ENCODE measurements at places on chromosomes 5 and 9.
A peak's percentile ranks its signal among the peaks of the same experiment; 100 is the strongest.

DNA sequence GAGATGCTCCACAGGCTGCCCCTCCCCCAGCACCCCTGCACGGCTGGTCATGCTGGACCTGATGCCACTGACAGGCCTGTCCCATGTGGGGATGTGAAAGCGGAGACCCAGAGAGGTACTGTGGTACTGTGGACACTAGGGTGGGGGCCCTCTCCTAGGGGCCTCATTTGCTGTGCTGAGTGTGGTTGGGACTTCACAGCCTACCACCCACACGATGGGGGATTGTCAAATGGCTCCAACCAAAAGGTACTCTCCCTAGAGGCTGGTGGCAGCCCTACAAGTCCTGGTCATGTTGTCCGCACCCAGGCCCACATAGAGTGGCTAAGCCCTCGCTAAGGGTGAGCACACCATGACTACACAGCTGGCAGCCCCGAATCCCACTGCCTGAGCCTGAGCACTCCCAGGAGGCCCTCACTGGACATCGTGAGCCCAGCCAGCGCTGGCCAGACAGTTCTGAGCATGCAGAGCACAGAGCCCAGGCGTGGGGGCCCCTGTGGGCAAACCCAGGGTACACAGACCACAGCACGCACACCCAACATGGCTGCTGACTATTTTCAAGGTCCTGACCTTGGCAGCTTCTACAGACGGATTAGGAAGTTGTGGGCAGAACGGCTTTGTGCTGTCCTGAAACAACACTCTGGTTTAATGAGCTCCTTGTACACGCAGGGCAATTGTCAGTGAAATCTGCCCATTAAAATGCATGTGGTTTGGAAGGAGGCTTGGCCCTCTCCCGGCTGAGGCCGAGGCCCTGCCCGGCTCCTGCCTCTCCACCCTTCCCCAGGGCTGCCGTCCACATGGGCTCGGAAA, 214.1 kb downstream of the HSPA4 start:
- DNase-seq = no peak

- no peak for DNase-seq
Measured at GRCh38 chr5:5017827-5018577, 122.1 kb upstream of the ADAMTS16 start.

DNA sequence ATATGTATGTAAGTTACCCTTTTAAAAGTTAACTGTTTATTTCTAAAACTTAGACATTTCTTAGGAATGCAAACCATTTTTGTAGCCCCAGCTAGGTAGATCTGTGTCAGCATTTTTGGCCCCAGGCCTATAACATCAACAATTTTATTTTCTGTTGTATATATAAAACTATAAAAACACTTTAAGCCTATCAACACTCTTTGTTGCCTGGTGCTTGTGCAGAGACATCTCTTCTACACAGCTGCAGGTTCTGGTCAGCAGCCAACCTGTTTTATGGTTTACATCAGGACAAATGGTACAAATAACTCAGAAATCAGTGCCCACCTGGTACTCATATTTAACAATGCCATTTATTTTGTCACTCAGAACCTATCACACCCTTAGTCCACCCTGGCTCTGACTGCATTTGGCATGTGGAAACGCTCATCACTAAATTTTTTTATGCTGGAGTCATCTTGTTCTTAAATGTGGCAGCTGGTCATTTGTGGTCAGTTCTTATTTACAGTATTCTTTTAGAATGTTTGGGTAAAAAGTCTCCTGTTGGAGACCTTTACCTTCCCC, 173.4 kb downstream of the DNAH5 start:
- no peak for DNase-seq

DNA sequence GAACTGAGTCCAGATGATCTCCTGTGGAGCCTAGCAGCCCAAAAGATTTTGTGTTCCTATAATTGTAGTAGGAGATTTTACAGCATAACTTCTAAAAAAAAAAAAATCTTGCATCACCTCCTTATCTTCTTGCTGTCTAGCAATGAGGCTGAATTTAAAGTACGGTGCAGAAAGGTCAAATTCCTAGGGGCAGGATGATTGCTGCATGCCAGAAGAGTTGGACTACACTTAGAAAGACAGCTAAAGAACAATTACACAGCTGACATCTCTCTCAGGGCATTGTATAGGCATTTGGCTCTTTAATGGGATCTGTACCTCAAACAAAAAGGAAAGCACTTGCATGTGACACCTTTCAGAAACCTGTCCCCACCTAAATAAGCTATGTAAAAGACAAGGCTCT, 443.2 kb downstream of the HCN1 start:
- no peak for DNase-seq

DNA sequence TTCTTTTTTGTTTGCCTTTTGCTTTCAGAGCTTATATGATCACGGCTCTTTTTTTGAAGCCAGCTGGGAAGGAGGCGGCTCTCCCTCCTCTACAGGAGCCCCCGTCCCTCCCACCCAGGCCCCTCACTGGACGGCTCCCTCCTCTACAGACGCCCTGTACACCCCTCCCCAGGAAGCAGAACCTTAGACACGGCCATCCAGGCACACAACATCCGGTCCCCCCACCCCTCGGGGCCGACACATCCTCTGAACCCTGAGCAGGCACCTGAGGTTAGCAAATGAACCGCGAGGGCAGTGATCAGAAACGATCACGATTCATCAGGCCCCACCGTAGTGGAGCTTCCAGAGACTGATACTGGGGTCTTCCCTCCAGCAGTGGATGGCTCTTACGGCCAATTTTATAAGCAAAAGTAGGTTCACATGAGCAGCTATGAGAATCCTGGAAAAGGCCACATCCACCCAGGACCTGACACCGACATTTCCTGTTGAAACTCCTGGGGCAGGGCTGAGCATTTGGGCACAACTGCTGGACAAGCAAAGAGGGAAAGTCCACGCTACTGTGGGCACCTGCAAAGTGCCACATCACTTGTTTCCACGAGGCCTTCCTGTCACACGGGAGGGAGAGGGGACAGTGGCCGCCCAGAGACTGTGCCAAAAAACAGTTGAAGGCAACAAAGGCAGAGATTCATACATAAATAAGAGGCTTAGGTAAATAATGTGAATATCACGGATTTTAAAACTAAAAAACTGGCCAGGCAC, 78.9 kb downstream of the SEMA4D start:
- no peak for DNase-seq

- no peak for DNase-seq
Measured at GRCh38 chr9:75876999-75877640, 13.4 kb upstream of the PCSK5 start.

DNA sequence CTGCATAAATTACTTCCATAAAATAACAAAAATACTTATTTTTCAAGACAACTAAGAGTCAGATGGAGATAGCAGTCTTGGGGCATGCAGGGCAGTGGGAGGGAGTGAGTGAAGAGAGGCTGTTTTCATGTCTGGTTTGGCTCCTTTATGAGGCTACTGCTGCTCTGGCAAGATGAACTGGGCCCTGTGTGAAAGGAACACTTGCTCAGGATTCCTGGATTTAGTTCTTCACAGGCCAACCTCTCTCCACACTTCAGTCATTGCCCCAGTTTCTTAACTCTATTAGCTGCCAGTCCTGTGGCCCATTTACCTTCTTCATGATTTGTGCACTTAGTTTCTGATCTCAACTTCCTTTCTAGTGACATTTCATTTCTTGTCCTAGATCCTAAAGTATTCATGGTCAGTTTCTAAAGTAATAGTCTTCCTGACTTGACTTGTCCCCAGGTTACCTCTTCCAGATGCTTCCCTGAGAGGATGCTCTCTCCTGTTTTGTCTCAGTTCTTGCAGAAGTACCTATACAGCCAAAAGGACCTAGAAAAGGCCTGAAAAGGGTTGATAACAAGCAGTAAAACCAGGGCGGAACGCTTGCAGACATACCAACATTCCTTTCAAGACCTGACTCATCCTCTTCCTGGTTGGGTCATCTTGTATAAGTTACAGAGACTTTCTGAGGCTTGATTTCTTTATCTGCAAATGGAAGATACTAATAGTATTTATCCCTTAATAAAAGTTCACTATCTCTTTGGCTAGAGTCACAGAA, 77.0 kb upstream of the ZFAND5 start:
- no peak for DNase-seq

- no peak for DNase-seq
Measured at GRCh38 chr9:133121915-133122550, 993 bp upstream of the RALGDS start.

GRCh38 chr9:107020040-107020530, 157.1 kb downstream of the ZNF462 start:
- DNase-seq = peak; percentile 56

- no peak for DNase-seq
Measured at GRCh38 chr9:103804077-103804735, 289.9 kb upstream of the SMC2 start.

DNA sequence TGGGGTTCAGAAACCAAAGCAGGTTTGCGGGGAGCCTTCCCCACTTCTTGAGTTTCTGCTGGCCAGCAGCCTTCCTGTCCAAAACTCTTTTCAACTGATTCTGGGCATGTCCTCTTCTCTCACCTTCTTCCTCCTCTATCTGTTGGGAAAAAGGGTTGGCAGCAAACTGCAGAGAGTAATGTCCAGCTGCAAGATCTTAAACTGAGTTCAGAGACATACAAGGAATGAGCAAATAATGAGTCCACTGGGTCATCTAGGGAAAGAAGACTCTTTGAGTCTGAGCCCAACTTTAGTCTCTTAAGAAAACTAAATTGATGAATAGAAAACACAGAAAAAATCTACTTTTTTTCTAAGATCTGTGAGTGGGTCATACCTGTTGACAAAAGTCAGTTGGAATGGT, 16.5 kb downstream of the ANKDD1B start:
- no peak for DNase-seq

GRCh38 chr9:117616431-117616831, 87.8 kb upstream of the TLR4 start:
- DNase-seq = no peak

- DNase-seq = no peak
Measured at GRCh38 chr5:172642051-172642409, 967 bp downstream of the NEURL1B start.

DNA sequence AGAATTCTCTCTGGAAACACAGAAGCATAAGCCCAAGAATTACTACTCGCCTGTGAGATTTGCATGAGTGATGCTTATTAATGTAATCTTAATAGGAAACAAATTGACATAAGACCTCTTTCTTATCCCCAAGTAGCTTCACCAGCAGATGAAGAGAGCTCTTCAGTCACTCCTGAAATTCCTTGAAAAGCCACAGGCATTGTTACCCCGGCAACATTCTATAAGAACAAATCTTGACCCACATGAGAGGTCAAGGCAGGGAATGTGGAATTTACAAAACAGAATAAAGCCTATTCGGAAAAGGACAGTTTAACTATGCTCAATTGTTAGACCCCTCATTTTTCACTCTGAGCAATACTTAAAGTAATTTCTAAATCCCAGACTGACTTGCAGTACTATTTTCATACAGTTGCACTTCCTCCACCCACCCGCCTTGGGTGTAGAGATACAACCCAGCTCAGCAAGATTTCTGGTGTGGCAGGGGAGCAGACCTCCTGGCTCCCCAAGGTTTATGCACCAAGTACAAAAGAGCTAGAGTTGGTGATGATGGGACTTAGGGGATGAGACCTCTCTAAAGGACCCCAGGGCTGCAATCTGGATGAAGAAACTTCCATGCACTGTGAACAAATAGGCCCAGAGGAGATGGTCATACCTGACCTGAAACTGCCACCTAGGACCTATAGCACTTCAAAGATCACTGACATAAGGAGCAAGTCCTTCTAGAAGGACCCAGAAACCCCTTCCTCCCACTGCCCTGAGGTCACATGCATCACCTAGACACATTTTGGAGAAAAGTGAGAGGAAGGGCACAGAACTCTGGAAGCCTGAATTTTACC, 242.1 kb downstream of the ZNF608 start:
- DNase-seq = no peak

GRCh38 chr5:116681334-116682013, 106.9 kb upstream of the SEMA6A start:
- no peak for DNase-seq

DNA sequence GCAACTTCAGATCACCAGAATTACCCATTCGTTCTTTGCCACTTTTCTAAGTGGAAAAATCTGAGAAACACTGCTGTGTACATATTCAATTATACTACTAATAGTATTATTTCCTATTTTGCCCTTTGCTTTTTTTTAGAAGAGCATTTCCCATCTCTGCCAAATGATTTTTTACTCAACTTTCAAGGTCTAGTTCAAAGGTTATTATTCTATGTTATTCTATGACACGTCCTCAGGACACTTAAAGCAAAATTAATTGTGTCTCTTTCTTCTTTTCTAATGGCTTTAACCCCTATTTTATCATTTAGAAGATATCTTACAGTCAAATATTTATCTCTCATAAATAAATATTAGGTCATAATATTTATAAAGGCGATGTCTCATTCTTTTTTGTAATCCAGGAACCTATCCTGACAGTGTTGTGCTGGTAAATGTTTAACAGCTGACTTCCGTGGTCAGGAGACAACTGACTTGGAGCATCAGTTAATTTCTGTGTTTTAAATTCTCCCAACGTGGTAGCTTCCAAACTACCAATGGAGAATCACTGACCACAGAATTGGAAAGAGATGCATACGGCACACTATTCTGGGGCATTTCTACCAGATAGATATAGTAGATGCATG, 375.2 kb downstream of the ARRDC3 start:
- no peak for DNase-seq

DNA sequence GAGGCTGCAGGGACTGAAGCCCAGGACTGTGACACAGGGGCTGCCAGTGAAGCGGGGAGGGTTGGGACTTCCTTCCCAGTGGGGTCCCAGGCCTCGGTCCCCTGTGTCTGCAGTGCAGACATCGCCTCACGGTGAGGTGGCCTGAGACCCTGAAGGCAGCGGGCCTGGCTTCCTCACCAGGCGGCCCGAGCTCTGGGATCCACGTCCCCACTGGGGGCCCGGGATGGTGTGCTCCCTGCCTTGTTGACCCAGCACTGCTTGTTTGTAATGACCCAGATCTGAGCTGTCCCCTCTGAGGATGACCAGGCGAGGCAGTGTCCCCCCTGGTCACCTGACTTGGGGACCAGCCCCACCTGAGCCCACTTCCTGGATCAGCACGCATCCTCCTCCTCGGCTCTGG, 53.1 kb downstream of the COL5A1 start:
- no peak for DNase-seq

- DNase-seq = no peak
Measured at GRCh38 chr5:143515829-143516228, 112.3 kb upstream of the NR3C1 start.

GRCh38 chr5:120016717-120017382, 387.5 kb downstream of the FAM170A start:
- DNase-seq = no peak

- DNase-seq = no peak
Measured at GRCh38 chr9:114777821-114778609, 27.8 kb downstream of the TNFSF15 start.

GRCh38 chr5:33563983-33564908, 123.5 kb downstream of the TARS1 start:
- no peak for DNase-seq
